COLO829 (cell line): ENCODE measurements at places on chromosomes 3 and 15.

- no peak for DNase-seq
Observed at GRCh38 chr3:179018808-179019207, 52.8 kb downstream of the ZMAT3 start.

DNA sequence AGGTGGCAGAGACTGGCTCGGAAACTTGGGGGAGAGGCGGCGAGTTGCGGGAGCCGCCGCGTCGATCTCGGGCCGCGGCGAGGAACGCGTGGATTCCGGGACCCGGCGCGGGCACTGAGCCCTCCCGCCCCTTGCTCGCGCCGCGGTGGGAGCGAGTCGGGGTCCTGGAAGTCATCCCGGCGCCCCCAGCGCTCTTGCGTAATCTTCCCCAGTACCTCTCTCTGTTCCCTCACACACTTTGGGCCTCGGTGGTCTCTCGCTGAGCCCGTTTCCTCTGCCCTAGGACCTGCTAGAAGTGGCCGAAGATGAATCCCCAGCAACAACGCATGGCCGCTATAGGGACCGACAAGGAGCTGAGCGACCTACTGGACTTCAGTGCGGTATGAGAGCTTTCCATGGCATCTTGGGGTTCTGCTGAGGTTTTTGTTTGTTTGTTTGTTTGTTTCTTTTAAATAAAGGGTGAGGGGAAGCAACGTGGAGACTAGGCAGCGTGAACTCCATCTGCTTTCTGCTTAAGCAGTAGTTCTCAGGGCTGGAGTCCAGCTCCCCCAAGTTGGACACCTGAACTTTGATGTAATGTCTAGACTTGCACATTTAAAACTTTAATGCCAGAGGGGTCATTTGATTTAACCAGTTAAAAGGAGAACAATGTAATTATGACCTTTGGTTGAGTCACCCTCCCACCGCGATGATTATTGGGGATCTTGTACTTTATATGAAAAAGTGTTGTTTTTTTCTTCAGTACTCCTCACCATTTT is 1.3 kb downstream of the TCF12 start:
- no peak for DNase-seq

GRCh38 chr3:80232760-80233159 is 465.0 kb upstream of the ROBO1 start:
- peak; percentile 43 for DNase-seq

- DNase-seq: no peak
Observed at GRCh38 chr15:45871121-45871855, 236.5 kb downstream of the SQOR start.

DNA sequence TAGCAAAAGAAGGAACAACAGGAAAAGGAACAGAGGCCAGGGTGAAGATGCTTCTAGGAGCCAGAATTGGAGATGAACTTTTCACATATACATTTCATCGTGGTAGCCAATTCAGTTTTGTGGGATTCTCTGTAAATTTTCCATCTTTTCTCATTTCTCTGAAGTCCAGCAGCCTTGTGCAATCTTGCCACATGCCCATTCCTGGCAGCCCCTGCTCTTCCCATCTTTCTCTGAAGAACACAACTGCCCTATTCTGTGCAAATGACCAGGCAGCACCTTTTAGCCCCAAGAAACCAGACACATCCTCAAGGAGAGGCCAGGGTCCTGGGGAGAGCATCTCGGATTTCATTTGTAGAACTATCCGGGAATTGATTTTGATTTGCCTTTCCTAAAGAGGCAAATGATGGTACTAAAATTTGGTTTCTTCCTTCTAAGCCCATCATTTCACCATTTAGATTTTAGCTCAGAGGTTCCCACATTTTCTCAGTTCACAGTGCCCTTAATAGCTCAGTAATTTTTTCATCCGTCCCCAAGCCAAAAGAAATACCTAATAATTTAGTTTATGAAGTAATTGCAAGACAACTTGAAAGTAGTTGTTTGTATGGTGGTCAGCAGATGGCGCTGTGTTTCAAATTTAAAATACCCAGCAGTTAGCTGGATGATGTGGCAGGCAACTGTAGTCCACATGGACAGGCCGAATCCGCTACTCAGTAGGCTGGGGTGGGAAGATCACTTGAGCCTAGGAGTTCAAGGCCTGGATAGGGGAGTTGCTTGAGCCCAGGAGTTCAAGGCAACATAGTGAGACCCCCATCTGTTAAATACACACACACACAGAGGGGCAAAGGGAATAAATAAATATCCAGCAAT is 61.3 kb upstream of the ACKR4 start:
- peak; percentile 79 for DNase-seq

- no peak for DNase-seq
Observed at GRCh38 chr3:84984429-84984828, 25.6 kb downstream of the CADM2 start.

- DNase-seq: no peak
Observed at GRCh38 chr3:50628601-50629000, 11.7 kb downstream of the MAPKAPK3 start.

DNA sequence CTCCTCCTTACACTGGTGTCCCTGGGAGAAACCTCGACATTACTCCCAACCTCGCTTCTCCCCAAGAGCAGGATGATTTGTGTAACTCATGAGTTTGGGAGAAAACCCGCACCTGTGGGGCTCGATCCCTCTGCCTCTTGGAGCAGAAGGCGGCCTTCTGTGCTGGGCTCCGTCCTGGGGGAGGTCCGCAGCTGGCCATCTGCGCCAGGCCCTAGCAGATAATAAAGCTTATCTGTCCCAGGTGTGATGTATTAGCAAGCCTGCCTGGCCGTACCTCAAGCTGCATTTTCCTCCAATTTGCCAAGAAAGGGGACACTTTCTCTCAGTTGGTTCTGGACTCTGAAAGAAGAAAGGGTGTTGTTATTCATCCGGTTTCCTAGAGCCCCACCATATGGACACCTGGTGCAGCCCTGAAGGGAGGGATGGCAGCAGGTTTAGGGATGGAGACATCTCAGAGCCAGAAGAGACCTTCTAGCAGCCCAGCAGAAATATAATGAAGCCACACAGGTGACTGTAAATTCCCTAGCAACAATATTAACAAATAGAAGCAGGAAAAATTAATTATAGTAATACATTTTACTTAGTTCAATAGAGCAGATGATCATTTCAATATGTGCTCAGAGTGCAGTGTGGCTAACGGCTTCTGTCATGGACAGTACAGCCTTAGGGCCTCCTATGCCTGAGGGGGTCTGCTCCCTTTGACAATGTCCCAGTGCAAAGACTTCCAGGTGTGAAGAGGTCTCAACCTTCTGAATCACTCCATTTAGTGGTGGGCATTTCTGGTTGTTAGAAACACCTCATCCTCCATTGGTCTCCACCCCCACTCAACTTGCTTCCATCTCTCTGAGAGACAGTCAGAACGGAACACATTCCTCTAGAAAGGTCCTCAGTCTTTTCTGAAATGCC is 94.8 kb downstream of the CPN2 start:
- DNase-seq: no peak

DNA sequence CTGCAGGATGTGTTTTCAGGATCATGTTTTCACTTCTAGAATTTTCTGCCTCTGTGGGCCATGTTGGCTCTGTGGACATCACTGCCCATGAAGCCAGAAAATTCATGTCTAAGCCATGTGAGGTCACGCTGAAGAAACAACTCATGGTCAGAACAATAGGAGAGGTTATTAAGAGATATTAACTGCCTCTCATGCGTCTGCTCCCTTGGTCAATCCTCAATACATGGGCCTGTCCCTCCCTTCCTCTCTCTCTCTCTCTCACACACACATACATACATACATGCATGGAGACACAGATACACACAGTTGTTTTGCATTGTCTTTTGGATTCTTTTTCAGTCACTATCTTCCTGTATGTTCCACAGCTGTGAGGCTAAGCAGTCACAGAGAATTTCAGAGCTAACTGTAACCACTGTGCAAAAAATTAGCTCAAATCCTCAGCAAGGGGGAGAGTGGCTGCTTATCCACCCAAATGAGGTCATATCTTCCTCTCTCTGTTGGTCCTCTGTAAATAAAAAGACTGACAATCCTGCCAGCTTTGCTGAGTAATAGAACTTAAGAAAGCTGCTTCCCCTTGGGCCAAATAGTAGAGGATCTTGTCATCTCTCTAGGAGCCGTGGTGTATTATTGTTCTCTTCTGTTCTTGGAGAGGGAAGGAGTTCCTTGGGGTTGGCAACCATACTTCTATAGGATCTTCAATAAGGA is 45.6 kb downstream of the LRTM1 start:
- no peak for DNase-seq

GRCh38 chr3:185332026-185332735 is 30.8 kb upstream of the MAP3K13 start:
- peak; percentile 60 for DNase-seq

- no peak for DNase-seq
Observed at GRCh38 chr15:79032656-79033055, 57.9 kb downstream of the RASGRF1 start.

GRCh38 chr15:44813231-44813630 is 76.9 kb downstream of the TRIM69 start:
- no peak for DNase-seq

DNA sequence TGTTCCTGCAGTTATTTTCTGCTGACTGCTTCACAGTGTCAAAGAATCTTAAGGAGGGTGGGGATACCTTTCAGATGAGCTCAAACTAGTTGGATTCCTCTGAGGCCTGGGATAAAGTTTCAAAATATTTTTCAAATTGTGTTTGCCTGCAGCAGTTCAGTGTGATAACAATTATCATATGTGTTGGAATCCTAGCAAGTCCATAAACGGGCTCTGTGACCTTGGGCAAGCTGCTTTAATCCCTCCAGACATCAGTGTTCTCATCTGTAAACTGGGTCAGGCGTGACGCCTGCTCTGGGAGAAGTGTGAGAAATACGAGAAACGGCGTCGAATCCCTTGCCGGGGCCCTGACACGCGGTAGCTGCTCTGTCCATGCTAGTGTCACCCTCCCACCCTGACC is 153.5 kb downstream of the UACA start:
- DNase-seq: no peak

DNA sequence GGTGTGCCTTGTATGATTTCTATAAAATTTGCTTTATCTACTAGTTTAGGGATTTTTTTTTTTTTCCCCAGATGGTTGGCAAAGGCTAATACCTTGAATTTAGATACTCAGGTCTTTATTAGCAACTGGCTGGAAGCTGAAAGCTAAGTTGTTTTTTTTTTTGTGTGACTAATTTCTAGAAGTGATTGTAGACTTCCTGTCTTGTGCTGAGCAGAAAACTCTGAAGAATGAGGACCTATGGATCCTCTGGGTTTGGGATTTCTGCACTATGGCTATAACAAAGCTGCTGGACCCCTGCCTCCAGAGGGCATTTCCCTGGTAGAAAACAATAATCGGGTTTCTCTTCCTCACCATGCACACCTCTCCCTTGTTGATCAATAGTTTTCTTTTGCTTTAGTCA is 10.0 kb downstream of the ARIH2 start:
- peak; percentile 54 for DNase-seq

GRCh38 chr3:87792534-87793336 is 266.1 kb downstream of the CGGBP1 start:
- peak; percentile 34 for DNase-seq

GRCh38 chr3:151869181-151869580 is 4.3 kb upstream of the SUCNR1 start:
- no peak for DNase-seq

GRCh38 chr3:106862067-106862466 is 515.2 kb upstream of the CCDC54 start:
- no peak for DNase-seq

DNA sequence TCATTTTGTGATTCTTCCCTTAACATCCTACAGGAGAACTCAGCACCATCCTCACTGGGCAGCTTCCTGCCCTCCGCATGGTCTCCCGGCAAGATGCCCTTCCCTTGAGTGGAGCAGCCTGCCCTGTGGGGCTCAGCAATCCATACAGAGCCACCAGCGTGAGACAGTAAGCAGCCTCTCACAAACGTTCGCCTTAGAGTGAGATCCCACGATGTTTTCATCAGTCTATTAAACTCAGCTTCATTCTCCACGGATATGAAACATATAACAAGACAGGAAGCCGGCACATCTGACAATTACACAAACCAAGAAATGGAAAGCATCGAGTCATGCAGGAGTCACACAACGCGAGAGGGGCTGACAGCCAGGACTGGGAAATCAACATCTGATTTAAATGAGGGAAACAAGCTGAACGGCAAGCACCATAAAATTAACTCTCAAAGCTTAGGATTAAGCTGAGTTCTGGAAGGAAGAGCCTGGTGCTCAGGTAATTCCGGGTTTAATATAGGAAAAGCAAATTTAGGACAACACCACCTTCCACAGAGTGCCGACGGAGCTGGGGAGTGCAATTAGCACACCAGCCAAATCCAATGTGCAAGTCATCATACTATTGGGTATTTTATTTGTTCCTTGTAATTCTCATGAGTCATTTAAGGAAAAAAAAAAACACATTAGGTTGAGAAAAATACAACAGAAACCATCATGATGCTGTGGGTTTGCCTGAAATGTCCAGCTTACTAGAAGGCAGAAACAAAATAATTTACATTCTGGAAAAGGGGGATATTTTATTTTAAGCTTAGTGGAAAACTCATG is 272.0 kb downstream of the OCA2 start:
- no peak for DNase-seq

- no peak for DNase-seq
Observed at GRCh38 chr15:39767921-39768320, 14.7 kb downstream of the FSIP1 start.

DNA sequence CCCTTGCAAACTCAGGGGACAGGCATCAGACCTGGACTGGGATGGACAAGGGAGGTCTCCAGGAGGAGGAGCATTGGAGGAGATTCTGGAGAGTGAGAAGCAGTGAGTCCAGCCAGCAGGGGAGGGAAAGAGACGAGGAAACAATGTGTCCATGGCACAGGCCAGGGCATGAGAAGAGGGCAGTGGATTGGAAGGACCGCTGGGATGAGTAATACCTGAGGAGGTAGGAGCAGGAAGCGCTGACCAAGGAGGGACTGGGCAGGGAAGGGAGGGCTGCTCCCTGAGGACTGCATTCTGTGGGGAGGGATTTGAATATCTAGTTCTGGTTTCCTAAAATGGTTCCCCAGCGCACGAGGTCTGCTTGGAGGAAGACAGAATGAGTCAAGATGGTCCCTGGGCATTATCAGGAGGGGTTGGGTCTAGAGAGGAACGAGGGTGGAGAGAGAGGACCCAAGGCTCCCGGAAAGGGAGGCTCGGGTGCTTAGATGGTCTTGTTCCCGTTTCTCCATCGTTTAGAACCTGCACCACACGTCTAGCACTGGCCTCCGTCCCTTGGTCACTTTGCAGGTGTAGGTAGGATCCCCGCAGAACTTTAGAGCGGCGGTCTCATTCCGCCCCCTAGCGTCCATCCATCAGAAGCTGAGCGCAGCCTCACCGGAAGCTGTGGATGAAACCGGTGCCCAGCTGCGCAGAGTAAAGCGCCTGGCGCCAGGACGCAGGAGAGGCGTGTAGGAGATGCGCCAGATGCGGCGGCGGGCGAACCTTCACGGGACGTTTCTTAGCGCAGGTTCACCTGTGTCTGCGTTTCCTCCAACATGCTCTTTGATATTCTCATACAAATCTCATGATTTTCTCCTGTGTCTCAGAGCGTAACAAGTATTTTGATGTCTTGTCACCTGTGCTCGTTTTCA is 190.7 kb upstream of the NDN start:
- no peak for DNase-seq

GRCh38 chr3:196120291-196120951 is 38.5 kb upstream of the TFRC start:
- no peak for DNase-seq

DNA sequence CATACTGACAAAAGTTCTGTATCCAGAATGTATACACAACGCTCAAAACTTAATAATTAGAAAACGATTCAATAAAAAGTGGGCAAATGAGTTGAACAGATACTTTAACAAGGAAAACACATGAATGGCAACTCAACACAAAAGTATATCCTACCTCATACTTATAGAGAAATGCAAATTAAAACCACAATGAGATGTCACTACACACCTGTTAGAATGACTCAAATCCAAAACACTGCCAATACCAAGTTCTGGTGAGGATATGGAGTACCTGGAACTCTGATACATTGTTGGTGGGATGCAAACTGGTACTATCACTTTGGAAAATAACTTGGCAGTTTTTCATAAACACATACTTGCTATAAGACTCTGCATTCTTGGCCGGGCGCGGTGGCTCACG is 42.1 kb downstream of the PRTG start:
- DNase-seq: no peak
